ENCODE measurements at places on chromosomes 1 and 21.

DNA sequence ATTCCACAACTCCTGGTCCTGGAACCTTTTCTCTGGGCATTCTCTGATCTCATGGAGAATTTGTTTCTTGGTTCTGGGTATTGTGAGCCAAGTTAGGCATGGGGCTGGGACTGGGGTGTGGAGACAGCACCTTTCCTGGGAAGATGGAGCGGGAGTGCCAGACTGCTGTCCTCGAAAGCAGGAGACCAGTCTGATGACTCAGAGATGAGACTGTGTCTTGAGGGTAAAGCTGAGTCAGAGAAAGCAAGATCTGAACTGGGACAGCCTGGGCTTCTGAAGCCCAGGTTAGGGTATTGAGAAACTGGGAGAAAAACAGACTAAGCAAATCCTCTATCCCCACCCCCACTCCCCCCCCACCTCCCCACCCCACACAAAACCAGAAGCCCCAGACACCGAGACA lies 2.2 kb upstream of the KANK4 start:
- no peak for DNase-seq

- DNase-seq = no peak
These were observed 47.5 kb upstream of the EEIG2 start for GRCh38 chr1:108512239-108513043.

GRCh38 chr1:208231881-208232661 lies 12.1 kb downstream of the PLXNA2 start:
- DNase-seq = no peak

DNA sequence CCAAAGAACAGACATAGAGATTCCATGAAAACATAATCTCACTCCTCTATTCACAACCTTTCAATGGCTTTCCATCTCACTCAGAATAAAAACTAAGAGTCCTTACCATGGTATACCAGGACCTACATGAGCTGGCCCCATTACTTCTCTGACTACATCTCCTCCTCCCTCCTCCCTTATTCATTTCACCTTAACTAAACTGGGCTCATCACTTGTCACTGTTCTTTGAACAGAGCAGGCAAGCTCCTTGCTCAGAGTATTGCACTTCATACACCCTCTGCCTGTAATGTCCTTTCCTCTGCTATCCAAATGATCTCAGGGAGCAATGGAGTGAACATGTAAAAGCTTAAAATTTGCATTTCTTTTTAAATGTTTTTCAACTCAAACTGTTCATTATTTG lies 142.0 kb downstream of the MRPL39 start:
- no peak for DNase-seq

DNA sequence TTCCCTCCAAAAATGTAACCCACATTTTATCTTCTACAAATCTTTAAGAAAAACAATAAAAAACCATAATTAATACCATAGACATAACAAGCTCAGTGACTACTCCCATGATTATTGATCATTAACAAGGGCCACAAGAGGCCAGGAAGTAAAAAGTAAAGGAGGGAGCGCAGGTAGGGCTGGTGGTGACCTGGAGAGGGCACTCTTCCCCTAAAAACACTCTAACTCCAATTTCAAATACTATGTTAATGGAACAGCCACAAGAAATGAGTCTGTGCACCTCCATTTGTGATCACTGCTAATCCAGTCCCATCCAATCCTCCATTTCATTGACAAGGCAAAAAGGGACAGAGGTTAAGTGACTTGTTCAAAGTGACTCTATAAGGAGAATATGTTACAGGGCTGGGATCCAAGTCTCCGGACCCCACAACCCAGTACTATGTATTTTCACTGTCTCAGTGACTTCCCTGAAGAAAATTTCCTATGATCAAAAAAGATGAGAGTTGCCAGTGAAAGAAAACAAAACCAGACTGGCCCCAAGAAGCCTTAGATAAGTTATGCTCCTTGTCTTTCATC lies 41.2 kb upstream of the CFAP298 start:
- peak; percentile 51 for DNase-seq

GRCh38 chr1:47675047-47675675 lies 237.3 kb downstream of the FOXD2 start:
- no peak for DNase-seq

DNA sequence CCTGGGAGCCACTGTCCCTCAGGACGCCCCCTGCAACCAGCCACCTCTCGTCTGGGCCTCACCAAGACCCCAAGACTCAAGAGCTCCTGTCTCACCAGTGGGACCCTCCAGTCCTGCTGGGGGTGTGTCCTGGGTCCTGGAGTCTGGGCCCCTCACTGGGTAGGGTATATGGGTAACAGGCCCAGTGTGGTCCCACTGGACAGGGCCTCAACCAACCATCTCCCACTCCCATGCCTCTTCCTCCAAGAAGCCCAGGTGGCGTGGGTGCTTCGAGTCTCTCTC lies 725 bp upstream of the VWA1 start:
- DNase-seq = peak; percentile 13

DNA sequence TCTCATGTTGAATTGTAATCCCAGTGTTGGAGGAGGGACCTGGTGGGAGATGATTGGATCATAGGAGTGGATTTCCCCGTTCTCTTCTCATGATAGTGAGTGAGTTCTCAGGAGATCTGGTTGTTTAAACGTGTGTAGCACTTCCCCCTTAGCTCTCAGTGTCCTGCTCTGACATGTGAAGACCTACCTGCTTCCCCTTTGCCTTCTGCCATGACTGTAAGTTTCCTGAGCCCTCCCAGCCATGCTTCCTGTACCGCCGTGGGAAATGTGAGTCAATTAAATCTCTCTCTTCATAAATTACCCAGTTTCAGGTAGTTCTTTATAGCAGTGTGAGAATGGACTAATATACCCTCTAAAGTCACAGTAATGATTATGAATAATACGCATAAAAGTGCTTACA lies 248.4 kb upstream of the LRRC7 start:
- DNase-seq = no peak

GRCh38 chr1:64199154-64199553 lies 4.3 kb upstream of the UBE2U start:
- DNase-seq = no peak

GRCh38 chr21:26756491-26757159 lies 88.6 kb downstream of the ADAMTS1 start:
- DNase-seq = no peak

GRCh38 chr1:66341446-66342089 lies 192.4 kb upstream of the SGIP1 start:
- DNase-seq = no peak

- DNase-seq = no peak
These were observed 127.3 kb downstream of the SIK1 start for GRCh38 chr21:43299441-43300277.

DNA sequence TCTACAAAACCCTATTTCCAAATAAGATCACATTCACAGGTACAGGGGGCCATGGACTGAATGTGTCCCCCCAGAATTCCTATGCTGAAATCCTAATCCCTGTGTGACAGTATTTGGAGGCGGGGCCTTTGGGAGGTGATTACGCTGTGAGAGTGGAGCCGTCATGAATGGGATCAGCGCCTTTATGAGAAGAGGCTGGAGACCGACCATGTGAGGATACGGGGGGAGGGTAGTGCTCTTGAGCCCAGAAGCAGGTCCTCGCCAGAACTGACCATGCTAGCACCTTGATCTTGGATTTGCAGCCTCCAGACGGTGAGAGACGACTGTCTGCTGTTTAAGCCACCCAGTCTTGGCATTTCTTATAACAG lies 23.8 kb upstream of the KIF26B start:
- DNase-seq = no peak

DNA sequence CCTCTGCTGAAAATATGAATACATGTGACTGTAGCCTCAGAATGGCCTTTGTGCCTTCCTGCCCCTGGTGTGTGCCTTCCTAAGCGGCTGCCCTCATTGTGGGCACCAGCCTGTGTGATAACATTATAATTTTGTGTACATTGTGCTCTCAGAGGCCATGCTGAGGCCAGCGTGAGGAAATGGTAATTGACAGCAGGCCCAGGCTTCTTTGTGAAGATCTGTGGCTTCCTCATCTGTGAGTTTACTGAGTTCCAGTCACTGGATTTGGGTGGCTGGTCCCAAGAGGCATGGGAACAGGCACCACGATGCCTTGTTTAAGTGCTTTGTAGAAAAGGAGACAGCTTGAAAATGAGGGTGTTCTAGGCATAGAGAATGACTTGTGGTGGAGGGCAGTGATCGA lies 389.3 kb downstream of the OMA1 start:
- no peak for DNase-seq

DNA sequence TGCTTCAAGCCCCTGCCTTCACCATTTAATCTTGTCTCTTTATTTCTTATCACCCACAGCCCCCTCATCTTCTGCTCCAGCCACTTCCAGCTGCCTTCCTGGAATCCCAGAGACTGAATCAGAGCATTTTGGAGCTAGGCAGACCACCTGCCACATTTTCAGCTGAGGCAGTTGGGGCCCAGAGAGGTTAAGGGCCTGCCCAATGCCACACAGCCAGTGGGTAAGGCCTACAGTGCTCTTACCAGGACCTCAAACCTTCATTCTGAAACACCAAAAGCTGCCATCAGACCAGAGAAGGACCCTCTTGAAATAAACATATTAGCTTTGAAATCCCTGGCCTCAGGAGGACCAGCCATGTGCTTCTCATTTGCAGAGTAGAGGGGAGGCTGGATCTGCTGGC lies 17.6 kb upstream of the SLC6A17 start:
- no peak for DNase-seq

GRCh38 chr1:43042127-43042526 lies 83.5 kb upstream of the SLC2A1 start:
- DNase-seq = no peak

DNA sequence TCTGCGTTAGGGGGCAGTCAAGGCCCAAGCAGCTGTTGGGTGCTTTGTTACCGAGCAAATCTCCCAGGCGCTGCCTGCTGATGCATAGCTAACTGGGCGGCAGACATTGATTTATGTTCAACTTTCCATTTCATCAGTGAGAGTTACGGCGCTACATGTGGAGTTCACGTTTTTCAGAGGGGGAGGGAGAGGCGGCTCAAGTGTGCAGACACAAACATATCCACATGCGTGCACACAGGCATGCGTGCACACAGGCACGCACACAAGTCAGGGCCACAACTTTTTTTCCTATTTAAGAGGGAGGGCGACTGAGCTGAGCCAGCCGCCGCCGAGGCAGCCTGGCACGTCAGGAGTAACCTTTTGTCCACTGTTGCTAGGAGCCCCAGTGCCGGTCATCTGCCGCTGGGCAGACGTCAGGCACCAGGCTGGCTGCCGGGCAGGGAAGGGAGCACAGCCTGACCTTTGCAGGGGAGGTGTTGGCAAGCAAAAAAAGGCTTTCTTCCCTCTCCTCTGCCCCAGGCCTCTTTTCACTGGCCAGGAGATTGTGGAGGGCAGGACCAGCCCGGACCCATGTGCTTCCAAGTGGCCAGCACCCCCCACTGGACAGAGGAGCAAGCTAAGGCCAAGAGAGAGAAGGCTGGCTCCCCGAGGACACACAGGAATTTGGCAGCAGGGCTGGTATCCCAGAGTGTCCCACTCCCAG lies 73.3 kb downstream of the MRPL37 start:
- DNase-seq = no peak

GRCh38 chr1:11645670-11646265 lies 8.5 kb downstream of the FBXO2 start:
- peak; percentile 93 for DNase-seq

DNA sequence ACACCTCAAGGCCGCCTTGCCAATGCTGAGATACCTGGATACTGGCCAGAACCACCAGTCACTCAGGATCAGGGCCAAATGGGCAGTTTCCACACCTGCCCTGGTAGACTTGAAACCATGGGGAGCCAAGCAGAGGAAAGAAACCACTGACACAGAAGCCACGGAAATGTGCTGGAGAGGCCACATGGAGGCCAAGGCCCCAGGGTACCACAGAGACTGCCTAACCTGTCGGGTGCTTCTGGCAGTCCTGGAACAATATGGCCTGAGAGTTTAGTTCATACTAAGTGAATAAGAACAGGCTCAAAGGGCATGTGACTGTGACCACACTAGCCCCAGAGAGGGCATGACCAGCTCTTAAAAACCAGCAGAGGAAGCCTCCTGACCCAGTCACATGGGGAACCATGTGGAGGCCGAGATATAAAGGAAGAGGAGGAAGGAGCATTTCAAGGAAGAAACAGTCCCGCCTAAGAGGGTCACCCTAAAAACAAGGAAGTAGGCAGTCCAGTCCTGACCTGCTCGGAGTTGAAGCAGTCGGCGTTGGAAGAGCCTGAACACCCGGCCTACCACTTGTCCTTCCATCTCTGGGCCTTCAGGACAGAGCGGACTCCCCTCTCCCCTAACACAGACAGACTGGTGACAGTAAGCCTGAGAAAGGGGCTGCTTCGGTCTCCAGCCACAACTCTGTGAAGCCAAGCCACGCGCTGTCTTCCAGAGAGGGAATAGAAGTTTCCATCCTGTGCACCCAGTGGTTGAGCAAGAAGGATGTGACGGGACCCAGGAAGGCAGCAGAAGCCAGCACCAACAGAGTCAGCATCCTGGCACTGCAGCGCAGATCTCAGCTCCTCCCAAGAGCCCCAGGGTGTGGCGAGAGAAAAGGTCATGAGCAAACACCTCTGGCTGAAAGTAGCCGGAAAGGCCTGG lies at the start of gene DENND2D:
DENND2D (minus strand) TSS at position 766 of the 921 bp plus-strand sequence; CDS start at position 579, 187 bp downstream.
- DNase-seq = peak; percentile 84
